ENCODE measurements at places on chromosomes 7 and 10.

DNA sequence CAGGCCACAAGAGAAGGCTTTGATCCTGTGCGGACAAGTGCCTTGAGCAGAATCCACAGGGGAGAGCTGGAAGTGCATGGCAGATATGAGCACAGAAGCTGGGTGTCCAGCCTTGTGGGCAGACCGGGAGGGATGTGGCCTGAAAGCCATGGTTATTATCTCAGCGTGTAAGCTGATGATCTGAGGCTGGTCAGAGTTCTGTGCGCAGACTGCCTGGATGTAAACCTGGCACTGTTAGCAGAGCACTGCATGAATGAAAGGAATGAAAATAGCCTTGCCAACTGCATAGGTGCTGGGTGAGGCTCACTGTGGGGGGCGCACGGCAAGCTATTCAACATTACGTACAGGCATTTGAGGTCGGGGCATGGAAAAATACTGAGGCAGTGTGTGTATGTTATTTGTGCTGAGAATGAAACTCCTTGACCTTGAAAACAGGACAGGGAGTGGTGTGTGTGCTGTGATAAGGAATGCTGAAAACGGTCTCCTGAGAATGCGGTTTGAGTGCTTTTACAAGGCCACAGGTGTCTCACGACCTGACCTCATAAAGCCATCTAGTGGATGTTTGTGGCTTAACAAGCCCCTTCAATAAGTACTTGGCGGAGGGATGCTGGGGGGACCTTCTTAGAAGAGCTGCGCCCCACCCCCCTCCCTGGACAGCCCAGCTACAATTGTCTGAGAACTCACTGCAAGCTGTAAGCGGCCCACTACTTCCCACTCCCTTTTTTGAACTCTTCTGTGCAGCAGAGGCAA is 18.7 kb downstream of the AKR1C1 start:
- no peak for DNase-seq

DNA sequence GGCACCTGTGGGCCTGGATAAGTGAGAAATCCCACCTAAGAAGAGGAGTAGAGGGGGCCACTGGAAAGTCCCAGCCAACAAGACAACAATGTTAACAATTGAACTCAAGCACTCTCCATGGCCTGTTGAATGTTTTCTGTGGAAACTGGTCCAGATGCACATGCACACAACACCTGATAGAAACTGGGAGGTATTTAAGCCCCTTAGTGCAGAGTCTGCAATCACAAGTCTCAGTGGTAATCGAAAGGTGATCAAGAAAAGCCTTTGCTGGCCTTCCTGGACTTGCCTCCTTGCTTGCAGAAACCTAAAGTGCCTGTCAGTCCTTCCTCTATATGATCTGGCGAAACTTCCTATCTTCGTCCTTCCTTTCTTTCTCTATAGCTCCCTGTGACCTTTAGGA is 30.6 kb upstream of the HNRNPH3 start:
- DNase-seq, result no peak

DNA sequence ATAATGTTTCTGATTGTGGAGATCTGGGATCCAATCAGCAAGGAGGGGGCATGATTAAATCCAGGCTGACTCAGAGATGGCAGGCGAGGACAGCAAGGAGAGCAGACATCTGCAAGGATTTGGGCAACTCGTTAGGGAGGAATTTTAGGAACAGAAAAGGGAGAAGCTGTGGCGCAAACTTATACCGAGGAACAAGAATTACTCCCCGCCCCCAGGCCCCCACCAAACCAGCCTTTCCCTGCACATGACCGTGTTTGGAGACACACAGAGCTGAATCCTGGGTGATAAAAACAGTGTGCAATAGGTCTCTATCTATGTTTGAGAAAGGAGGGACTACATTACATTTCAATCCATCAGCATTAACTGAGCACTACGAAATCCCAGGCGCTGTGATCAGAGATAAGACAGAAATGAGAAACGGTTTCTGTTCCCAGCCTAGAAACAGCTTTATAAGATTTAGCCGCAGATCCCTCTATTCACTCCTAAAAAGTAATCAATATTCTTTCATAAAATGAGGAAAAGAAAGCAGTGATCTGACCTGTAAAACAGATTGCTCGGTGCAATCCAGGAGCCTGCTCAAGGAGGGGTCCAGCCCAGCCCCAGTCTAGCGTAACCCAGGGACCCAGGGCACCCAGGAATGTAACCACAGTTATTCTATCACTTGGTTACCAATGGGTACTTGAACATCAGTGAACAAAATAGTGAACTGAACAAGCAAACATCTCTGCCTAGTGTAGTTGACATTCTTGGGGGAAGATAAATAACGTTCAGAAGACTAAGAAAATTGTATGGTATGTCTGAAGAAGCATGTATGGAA is 37.2 kb upstream of the RAPGEF5 start:
- no peak for DNase-seq

GRCh38 chr7:41033500-41033899 is 669.4 kb downstream of the INHBA start:
- DNase-seq, result no peak

DNA sequence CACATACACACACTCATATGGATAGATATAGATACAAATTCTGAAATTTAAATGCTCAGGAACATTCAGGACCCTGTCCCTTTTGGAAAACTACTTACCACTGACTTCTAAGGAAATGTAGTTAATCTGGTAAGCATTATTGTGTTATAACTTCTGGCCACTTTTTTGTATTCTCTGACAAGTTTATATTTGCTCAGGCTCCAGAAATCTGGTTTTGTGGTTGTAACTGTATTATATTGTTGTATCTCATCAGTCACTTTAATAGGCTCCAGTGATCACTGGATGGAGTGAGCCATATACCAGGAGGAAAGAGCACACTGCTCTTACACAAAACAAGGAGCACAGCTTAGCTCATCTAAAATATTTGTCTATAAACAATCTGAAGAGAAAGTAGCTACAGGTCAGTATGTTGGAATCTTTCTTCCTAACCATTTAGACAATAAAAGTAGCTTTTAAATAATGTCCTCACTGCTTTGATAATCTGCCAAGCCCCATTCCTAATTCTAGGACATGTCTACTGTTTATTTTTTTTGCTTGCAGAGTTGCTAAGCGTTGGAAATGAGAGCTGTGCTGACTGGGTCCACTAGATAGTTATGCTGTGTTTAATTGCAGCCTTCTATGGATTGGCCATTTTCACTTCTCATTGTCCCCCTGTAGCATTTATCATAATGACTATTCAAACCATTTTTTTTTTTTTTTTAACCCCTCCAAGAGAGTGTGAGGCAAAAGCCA is 43.8 kb downstream of the SMNDC1 start:
- DNase-seq, result no peak

- peak; percentile 25 for DNase-seq
Measured at GRCh38 chr7:20991544-20991943, 204.9 kb upstream of the SP8 start.

DNA sequence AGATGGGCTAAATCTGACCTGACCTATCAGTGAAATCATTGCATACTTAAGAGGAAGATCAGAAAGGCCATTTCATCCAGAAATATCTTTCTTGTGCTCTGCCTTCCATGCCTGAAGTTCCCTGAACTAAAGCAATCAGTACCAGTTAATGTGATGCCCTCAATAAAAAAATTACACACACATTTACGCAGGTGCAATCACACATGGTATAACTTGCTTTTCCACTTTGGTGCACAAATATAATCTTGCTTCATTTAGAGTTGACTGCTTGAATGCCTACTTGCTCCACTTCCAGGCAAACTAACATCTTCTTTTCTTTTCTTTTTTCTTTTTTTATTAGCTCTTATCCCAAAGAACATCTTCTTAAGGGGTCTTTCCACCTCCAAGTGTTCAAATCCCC is 58.3 kb upstream of the KIF5B start:
- no peak for DNase-seq

GRCh38 chr7:17009007-17009719 is 127.4 kb upstream of the AGR3 start:
- DNase-seq, result peak; percentile 6

DNA sequence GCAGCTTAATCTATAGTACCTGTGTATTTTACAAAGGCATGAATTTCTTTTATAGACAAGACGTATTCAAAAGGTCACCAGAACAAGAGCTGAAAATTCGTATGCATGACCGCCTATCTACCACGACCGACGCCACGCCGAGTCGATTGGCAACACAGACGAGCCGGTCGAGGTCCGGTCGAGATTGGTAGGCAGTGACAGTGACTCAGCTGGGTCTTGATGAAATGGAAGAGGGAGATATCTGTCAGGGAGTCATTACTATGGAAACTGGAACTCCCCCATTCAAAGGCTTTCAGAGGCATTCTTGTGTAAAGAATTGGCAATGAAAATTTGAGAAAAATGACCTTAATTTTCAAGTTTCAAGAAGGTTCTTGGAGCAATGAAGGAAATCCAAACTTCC is 2.1 kb downstream of the ATP5MK start:
- no peak for DNase-seq

- no peak for DNase-seq
Measured at GRCh38 chr10:43960135-43960415, 311.4 kb upstream of the ZNF32 start.

DNA sequence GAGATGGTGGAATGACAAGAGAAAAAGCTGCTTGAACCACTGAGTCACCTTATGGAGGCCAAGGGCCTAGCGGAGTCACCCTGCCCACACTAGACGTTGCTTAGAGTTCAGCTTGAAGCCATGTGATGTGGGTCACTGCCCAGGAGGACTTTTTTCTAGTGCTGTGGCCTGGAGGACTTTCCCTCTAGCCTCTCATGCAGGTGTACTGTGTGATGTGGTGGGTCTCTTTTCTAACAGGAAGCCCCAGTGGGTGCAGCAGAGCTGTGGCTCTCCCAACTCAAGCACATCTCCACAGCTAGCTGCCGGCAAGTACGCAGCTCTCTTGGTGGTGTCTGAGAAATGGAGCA is 13.6 kb downstream of the POR start:
- DNase-seq, result no peak

DNA sequence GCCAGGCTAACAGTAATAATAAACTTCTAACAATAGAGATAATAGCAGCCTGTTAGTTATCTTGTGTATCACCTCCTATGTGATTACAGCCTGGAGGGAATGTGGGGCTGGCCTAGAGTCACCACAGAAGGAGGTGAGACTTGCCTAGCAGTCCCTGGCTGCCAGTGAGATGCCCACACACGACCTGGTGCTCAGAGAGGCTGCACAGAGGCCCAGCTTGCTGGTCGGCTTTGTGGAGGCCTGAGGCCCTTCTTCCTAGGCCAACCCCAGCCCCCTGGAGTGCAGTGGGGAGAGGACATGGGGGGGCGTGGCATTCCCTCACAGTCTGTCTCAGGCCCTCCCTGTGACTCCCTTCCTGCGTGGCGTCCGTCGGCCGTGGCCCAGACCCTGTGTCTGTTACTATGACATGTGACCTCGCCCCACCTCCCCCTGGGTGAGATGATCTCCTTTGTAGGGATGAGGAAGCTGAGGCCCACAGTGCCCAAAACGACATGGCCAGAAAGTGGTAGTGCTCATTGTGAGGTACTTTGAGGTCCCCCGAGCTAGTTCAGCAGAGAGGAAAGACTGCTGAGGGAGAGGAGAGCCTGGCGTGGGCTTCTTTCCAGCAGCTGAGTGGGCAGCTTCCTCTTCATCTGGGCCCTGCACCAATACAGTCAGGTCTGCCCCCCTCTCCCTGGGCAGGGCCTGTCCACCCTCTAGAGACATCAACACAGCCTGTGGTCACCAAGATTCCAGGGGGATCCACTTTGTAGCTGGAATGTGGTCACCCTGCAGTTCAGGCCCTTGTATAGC is 29.7 kb downstream of the UNC5B start:
- DNase-seq, result peak; percentile 14

DNA sequence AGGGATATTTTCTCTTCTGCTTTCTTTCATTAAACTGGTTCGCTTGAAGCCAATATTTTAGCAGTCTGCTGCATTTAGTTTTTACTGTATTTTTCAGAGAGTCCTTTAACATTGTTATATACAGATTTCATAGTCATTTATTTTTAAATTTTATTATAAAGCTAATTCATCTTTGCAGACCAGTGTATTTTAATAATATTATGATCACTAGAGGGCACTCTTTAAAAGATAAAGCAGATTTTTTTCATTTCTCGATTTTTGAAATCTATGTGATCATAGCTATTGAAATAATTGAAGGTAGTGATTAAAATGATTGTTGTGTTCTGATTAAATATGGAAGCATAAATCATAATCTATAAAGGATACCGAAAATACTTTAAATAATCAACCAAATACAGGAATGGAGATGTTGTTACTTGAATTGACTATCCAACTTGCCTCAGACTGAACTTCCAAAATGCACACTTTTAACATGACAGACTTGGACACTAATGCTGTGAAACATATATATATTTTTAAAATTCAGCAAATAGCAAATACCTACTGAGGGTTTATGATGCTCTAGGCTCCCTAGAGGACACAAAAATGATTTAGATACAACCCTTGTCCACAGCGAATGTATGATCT is 35.2 kb downstream of the ST7 start:
- peak; percentile 46 for DNase-seq

- no peak for DNase-seq
Measured at GRCh38 chr7:23230641-23231101, 15.9 kb upstream of the GPNMB start.

DNA sequence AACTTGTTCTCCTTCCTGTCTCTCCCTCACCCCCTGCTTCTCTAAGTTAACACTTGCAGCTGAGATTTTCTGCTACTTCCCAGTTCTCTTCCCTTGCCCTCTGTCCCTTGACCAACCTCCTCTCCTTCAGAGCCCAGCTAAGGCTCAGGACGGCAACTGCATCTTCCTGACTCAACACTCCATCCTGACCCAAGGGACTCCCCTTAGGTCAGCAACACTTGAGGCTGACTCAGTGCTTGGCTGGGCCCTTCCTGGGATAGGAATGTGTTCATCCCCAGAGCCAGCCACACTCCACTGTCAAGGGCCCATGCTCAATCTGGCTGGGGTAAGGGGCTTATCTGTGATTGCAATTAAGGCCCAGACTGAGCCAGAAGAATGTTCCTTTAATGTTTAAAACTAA is 3.4 kb downstream of the CALHM2 start:
- no peak for DNase-seq

- no peak for DNase-seq
Measured at GRCh38 chr10:15325243-15325943, 45.7 kb downstream of the FAM171A1 start.

- DNase-seq, result no peak
Measured at GRCh38 chr7:30354791-30355190, 70.4 kb downstream of the ZNRF2 start.

GRCh38 chr7:22278660-22279059 is 78.3 kb downstream of the RAPGEF5 start:
- DNase-seq, result no peak

DNA sequence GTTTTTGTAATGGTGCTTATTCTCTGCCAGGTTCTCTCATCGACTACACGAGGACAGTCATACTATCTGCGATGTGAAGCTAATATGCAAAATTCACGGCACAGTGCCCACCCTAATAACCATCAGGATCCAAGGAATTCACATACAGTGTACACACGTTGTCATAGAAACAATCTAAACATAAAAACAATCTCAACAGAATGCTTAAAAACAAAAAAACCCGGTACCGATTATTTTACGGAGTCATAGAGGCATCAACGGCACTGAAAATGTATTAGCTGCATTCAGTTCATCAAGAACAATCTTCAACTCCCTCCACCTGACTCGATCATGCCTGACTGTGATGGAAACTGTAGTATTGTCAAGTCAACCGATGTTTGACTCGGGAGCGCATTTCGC is 628 bp downstream of the MRPS33 start:
- DNase-seq, result peak; percentile 87

GRCh38 chr7:70698219-70698832 is 433.6 kb upstream of the GALNT17 start:
- peak; percentile 87 for DNase-seq
